ENCODE measurements at places on chromosomes 2 and 18.

- H3K4me3 ChIP-seq = no peak overlapping the region
- no peaks in the 10 kb centered on the region for H3K4me1 ChIP-seq
- no peak for DNase-seq
- H3K27me3 ChIP-seq = no peaks in the 10 kb centered on the region
- H3K27ac ChIP-seq = no peak overlapping the region
- H3K36me3 ChIP-seq = no peaks in the 10 kb centered on the region
These were observed 108.8 kb downstream of the RTN4 start for GRCh38 chr2:54941248-54941984.

GRCh38 chr18:33231474-33232317, 208.8 kb downstream of the CCDC178 start:
- DNase-seq = peak; percentile 50
- no peaks in the 10 kb centered on the region for H3K4me1 ChIP-seq
- H3K27me3 ChIP-seq = no peaks in the 10 kb centered on the region
- no peak overlapping the region for H3K27ac ChIP-seq

- H3K36me3 ChIP-seq = no peaks in the 10 kb centered on the region
- H3K4me1 ChIP-seq = no peaks in the 10 kb centered on the region
- H3K27me3 ChIP-seq = no peaks in the 10 kb centered on the region
- no peak overlapping the region for H3K27ac ChIP-seq
These were observed 10.3 kb upstream of the FZD7 start for GRCh38 chr2:202023198-202023903.

GRCh38 chr2:236677368-236677767, 107.7 kb downstream of the ACKR3 start:
- no peak overlapping the region for H3K27ac ChIP-seq
- no peak for DNase-seq
- H3K36me3 ChIP-seq = no peaks in the 10 kb centered on the region
- no peaks in the 10 kb centered on the region for H3K27me3 ChIP-seq

GRCh38 chr2:164371916-164372315, 249.4 kb downstream of the GRB14 start:
- H3K36me3 ChIP-seq = no peaks in the 10 kb centered on the region
- H3K4me3 ChIP-seq = no peak overlapping the region
- no peak overlapping the region for H3K27ac ChIP-seq

- H3K27me3 ChIP-seq = no peaks in the 10 kb centered on the region
- no peak for DNase-seq
- no peaks in the 10 kb centered on the region for H3K36me3 ChIP-seq
- no peak overlapping the region for H3K4me3 ChIP-seq
- no peak overlapping the region for H3K27ac ChIP-seq
These were observed 231.6 kb upstream of the NT5C1B start for GRCh38 chr2:18820966-18821365.

DNA sequence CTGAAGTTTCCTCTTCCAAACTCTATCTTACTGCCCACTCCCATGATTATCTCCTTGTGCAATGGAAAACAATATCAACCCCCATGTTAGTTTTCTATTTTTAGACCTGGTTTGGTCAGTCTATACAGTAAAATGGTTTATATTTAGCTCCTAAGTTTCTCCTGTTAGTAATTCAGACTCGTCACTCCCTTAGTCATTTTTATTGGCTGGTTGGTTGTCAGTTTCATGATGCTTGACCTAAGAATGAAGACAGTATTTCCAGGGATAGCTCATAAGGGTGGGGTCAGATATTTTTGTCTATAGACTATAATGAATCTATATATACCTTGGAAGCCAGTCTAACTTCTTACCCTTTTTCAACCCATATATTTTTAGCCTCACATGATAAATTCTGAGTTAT, 61.4 kb upstream of the NEUROD1 start:
- no peaks in the 10 kb centered on the region for H3K36me3 ChIP-seq
- H3K4me3 ChIP-seq = no peak overlapping the region
- no peak overlapping the region for H3K27ac ChIP-seq
- H3K4me1 ChIP-seq = peaks cover 4% of the 10 kb centered on the region
- no peak for DNase-seq
- H3K27me3 ChIP-seq = no peaks in the 10 kb centered on the region

DNA sequence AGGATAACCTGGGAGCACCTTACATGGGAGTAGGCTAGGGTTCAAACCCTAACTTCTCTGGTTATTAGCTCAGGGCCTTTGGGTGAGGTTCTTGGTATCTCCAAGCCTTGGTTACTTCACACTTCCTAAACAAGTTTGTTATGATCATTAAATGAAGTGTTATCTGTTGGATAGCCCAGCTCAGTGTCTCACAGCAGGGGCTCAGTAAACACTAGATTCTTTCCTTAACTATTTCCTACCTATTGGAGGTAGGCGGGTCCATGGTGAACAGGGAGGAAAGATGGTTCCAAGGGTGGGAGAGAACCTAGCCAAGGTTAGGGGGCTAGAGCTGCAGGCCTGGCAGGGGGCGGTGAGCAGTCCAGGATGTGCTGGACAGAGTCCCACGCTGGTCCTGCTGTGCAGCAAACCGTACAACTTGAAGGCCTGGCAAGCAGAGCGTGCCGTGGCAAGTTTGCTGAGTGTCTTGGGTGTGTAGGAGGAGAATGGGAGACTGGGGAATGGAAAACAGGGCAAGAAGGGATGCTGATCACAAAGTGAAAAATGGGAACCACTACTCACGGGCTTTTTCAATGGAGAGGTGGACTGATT, 259.1 kb downstream of the PRKCE start:
- H3K36me3 ChIP-seq = no peaks in the 10 kb centered on the region
- H3K27me3 ChIP-seq = no peaks in the 10 kb centered on the region
- DNase-seq = no peak
- H3K27ac ChIP-seq = no peak overlapping the region

DNA sequence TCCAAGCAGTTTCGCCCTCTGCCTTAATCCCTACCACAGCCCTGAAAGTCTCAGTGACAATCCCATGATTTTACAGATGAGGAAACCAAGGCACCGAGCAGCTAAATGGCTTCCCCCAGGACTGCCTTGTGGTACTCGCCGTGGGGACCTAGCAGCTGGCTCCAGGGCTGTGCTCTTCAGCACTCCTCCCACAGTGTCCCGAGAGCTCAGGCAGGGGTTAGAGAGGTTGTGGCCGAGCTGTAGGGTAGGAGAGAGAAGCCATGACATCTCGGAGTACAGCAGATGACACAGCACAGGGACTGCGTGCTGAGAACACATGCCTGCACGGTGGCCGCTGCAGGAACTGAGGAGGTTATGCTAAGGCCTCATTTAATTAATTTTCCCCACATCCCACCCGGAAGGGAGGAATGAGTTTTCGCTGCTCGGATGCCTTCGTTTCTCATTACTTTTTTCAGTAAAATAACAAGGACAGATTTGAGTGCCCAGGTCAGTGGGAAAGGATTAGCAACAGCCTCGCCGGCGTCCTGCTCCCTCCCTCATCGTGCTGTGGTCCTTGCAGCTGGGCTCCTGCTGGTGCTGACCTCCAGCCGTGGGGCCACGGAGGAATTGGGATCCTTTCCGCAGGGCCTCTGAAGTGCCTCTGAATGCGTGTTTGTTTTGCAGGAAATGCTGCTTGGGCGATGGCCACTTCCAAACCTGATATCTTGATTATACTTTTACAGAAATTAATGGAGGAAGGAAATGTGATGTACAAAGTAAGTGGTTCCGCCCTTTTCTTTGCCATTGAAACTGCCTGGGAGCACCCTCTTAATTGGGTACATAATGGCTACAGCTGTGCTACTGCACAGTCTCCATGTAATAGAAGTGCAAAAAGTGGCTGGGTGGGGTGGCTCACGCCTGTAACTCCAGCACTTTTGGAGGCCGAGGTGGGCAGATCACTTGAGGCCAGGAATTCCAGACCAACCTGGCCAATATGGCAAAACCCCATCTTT, 61.2 kb downstream of the WDSUB1 start:
- no peak overlapping the region for H3K4me3 ChIP-seq
- DNase-seq = no peak
- H3K27me3 ChIP-seq = no peaks in the 10 kb centered on the region
- peaks cover 33% of the 10 kb centered on the region for H3K36me3 ChIP-seq
- no peaks in the 10 kb centered on the region for H3K4me1 ChIP-seq

GRCh38 chr2:12032398-12032797, 286.0 kb downstream of the LPIN1 start:
- H3K36me3 ChIP-seq = no peaks in the 10 kb centered on the region
- H3K4me3 ChIP-seq = no peak overlapping the region
- DNase-seq = no peak
- H3K27ac ChIP-seq = no peak overlapping the region

DNA sequence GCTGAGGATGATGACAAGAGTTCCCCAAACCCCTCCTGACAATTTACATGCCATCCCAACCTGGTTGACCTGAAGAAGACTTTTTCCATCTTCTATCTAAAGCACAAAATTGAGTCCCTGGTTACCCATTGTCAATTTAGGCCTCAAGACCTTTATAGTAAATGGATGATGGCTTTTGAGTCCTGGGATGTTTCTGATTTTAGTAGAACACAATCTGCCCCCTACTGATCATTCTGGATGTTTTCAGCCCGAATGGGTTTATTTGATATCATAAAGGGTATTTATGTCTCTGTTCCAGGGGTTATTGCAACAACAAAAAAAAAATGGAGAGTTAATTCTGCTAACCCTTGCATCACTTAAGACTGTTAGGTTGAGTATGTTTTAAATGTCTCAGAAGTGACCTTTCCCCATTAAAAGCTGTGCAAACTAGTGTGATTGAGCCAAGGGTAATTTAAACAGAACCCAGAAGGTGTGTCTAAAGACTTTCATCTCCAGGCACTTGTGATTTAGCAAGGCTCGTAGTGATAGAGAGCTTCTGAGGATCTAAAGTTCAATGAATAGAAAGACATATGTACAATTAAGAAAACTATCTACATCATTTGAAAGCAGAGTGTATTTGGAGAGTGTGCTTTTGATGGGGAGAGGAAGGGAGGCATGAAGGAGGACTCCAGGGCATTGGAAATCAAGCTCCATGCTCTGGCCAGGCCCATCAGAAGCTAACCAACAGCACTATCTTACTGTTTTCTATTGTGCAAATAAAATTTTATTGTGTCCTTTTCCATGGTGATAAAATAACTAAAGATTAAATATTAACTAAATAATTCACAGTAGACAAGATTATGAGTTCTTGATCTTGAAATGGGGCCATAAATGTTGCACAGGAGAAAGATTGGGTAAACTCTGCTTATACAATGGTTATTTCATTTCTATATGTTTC, 96.6 kb upstream of the NOSTRIN start:
- H3K36me3 ChIP-seq = no peaks in the 10 kb centered on the region
- H3K4me3 ChIP-seq = no peak overlapping the region
- H3K4me1 ChIP-seq = peaks cover 3% of the 10 kb centered on the region
- no peaks in the 10 kb centered on the region for H3K27me3 ChIP-seq
- H3K27ac ChIP-seq = no peak overlapping the region
- DNase-seq = no peak

GRCh38 chr2:26492749-26493515, 15.0 kb upstream of the OTOF start:
- H3K4me1 ChIP-seq = no peaks in the 10 kb centered on the region
- H3K27ac ChIP-seq = no peak overlapping the region
- DNase-seq = no peak
- no peaks in the 10 kb centered on the region for H3K27me3 ChIP-seq

DNA sequence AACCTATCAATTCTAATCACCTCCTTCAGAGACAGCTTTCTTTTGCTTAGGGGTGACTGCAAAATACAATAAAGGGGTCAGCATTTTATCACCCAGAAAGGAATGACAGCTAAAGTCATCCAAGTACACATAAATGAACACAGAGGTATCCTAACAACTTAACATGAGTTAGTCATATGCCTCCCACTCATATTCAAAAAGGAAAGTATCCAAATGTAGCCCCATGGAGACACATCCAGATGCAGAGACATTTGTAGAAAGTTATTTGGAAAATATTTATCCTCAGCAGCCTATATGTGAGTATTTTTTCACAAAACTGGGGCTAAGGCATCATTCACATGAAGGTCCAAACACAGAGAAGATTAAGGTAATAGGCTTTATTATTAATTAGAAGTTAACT, 1579.7 kb upstream of the SLC39A10 start:
- no peak for DNase-seq
- H3K4me3 ChIP-seq = no peak overlapping the region
- H3K36me3 ChIP-seq = no peaks in the 10 kb centered on the region
- no peaks in the 10 kb centered on the region for H3K4me1 ChIP-seq
- H3K27me3 ChIP-seq = no peaks in the 10 kb centered on the region
- no peak overlapping the region for H3K27ac ChIP-seq

GRCh38 chr2:149221898-149222297, 108.5 kb upstream of the LYPD6 start:
- no peak overlapping the region for H3K4me3 ChIP-seq
- no peak overlapping the region for H3K27ac ChIP-seq
- H3K27me3 ChIP-seq = no peaks in the 10 kb centered on the region
- H3K4me1 ChIP-seq = no peaks in the 10 kb centered on the region
- no peak for DNase-seq

DNA sequence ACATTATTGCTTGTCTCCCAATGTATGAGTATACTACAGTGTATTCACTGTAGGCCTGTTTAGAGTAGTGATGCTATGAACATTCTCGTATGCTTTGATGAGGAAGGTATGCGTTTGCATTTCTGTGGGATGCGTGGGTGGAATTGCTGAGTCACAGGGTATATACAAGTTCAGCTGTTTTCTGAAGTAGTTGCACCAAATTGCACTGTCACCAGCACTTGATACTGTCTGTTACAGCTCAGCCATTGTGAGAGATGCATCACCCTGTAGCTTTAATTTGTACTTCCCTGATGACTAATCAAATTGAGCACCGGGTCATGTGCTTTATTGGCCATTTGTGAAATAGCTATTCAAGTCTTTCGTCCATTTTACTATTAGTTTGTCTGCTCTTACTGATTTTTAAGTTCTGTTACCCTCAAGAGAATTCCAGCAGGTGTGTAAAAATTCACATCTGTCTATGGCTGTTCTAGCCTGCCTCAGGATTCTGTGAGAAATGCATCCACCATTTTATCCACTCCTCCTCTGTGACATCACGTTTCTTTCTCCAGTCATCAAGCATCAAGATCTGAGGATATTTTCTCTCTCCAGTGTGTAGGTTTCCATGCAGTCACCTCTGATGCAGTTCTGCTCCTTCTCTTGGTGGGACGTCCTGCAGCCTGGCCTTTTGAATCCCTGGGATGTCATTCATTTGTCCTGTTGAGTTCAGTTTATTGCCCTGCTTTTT, 72.5 kb downstream of the DGKD start:
- H3K4me1 ChIP-seq = peaks cover 29% of the 10 kb centered on the region
- H3K4me3 ChIP-seq = no peak overlapping the region
- H3K27ac ChIP-seq = no peak overlapping the region
- no peaks in the 10 kb centered on the region for H3K27me3 ChIP-seq

DNA sequence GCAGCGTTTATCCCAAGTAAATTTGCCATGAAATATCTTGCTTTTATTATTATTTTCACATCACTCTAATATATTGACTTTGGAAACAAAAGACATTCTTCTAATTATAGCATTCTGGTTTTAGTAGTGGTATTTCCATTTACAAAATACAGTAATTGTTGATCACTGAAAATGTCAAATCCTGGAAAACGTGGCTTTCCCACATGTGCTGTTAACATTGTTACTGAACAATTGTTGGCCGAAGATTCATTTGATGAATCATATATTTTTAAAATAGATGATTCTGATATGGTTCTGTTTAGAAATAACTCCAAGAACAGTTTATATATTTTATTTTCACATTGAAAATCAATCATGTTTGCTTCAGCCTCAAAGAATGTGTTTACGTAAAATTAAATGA, 32.9 kb downstream of the SP140 start:
- no peak overlapping the region for H3K27ac ChIP-seq
- no peaks in the 10 kb centered on the region for H3K27me3 ChIP-seq
- H3K36me3 ChIP-seq = no peaks in the 10 kb centered on the region
- no peak for DNase-seq
- H3K4me1 ChIP-seq = no peaks in the 10 kb centered on the region

- no peak overlapping the region for H3K27ac ChIP-seq
- DNase-seq = no peak
- no peaks in the 10 kb centered on the region for H3K27me3 ChIP-seq
These were observed 264.0 kb upstream of the EPHA4 start for GRCh38 chr2:221836095-221836494.

- H3K4me1 ChIP-seq = no peaks in the 10 kb centered on the region
- no peaks in the 10 kb centered on the region for H3K36me3 ChIP-seq
- peaks cover 20% of the 10 kb centered on the region for H3K27me3 ChIP-seq
- no peak overlapping the region for H3K27ac ChIP-seq
These were observed 180.2 kb downstream of the INHBB start for GRCh38 chr2:120526047-120526562.

Data from tibial artery (tissue), 4 donors.